ENCODE measurements at places on chromosomes 1 and 21.

DNA sequence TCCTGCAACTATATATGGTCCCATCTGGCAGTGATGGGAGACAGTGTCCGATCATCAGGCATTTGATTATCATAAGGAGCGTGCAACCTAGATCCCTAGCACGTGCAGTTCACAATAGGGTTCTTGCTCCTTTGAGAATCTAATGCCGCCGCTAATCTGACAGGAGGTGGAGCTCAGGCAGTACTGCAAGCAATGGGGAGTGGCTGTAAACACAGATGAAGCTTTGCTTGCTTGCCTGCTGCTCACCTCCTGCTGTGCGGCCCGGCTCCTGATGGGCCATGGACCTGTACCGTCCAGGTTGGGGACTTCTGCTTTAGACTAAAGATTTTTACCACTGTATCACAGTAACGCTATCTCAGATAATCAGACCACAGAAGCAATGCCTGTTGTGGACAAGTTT lies 63.8 kb downstream of the TGFB2 start:
- DNase-seq = no peak

GRCh38 chr1:19356266-19356665 lies 44.1 kb downstream of the SLC66A1 start:
- no peak for DNase-seq

DNA sequence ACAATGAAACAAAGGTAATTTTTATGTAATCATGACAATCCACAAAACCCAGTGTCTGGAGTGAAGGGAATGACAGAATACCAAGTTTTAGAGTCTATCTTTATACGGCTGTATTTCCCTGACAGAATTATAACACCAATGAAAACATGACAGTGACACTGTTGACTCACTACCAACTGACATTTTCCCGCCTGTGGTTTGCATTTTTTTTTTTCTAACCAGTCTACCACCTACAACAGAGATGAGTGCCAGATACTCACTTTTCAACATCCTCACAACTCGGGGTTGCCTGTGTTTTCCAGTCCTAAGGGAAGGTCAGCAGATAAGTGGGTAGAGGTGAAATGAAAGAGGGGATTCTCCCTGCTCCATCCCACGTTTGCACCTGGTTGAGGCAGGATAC lies 118.9 kb downstream of the KCNJ6 start:
- no peak for DNase-seq

- DNase-seq = no peak
Observed at GRCh38 chr21:15688809-15689208, 41.0 kb upstream of the USP25 start.

DNA sequence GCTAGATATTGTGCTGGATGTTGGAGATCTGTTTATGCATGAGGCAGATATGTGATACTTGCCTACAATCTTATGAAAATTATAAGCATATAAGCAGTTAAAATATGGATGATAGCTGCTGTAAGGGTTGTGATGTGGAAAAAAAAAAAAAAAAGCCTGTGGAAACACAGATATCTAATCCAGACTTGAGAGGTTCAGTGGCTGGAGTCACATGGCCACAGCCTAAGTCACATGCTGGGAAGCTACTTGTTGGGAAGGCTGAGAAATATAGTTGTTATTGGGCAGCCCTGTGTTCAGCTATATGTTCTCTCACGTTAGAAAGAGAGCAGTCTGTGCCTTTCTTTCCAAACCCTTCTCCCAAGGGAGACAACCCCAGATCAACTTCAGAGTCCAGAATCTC lies 15.1 kb downstream of the RAVER2 start:
- DNase-seq = no peak

DNA sequence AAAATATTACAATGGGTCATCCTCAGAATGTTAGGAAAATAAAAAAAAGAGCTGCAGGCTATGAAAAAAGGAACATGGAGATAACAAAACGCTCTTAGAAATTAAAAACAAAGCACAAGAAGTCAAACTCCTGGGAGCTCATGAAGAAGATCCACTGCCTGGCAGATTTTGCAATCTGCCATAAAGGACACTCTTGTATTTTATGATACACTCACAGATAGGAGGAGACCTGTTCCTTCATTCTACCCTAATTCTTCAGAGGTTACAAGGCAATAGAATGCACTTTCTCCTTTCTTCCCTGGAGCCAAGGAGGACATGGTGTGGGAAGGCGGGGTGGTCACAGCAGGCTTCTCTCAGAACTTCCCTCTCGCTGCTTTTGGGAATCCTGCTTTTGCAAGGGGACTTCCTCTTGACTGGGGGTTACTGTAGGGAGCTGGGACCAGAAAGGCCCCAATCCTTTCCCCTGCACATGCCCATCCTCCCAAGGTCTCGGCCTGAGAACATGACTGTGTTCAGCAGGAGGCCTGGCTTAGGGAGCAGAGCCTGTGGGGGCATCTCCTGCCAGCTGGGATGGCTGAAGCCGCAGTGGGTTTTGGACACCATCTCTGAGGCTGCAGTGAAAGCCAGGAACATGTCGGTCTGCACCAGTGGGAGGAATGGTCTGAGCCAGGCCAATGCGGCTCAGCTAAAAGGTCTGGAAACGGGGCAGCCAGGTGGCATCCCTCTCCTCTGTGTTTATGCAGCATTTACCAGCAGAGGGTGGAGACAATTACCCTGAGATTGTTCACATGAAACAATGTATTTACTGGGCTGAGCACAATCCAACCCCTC lies 44.8 kb downstream of the GPR161 start:
- DNase-seq = no peak

DNA sequence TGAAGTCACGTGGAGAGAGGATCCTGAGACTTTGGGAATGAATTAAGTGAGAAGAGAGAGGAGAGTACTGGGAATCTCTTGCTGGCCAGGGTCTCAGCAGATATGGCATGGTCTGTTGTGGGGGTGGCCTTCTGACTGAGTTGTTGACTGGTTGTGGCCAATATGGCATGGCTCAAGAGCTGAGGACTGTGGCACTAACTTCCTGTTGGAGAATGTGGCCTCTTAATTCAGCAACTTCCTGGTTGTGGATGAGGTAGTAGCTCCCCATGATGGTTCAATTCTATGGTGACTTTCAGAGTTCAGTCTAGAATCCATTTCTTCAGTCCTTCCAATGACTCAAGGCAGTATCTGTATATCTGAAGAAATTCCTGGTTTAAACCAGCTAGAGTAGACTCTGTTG lies 44.7 kb upstream of the PAXBP1 start:
- DNase-seq = no peak

GRCh38 chr1:46173361-46173856 lies 1.5 kb upstream of the TSPAN1 start:
- no peak for DNase-seq

DNA sequence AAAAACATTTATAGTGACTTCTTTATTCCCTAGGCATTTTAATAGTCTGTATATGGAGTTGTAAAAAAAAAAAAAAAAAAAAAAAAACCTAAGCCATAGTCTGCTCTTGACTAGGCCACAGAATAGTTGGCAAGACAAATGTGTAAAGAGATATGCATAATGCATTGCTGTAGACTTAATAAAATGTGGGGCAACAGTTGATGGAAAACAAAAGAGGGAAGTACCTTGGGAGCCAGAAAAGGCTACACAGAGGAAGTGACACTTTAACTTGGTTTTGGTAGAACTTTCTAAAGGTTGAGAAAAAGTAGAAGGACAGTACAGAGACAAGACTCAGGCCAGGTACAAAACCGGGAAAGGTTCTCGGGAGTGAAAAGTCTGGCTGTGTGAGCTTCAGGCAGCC lies 802.9 kb upstream of the ADAMTS5 start:
- DNase-seq = no peak

DNA sequence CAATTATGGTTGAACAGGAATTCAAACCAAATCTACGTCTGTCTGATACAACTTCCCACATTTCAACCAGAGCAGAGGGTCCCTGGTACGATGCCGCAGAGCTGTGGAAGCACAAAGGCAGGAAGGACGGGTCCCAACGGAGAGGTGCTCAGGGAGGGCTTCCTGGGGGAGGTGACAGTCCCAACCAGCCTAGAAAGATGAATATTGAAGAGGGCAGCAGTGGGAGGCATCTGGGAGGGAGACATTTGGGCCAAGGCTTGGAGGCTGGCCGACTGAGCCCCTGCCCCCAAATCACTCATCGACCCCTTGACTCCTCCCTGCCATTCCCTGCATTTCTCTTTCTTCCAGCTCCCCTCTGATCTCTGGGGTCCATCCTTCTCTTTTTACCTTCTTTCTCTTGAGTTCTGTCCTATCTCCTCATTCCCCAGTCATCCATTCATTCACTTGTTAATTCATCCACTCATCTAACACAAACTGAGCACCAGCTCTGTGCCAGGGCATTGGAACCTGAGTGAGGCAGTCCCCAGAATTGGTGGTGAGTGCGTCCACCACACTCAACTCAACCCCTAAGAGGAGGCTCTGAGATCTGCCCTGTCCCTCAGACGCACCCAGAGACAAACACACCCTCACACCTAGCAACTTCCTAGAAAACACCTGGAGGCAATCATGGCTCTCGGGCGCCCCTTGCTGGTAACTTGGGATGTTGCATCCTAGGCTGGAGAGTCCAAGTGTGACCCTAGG lies 13.2 kb upstream of the CELA3B start:
- peak; percentile 92 for DNase-seq

DNA sequence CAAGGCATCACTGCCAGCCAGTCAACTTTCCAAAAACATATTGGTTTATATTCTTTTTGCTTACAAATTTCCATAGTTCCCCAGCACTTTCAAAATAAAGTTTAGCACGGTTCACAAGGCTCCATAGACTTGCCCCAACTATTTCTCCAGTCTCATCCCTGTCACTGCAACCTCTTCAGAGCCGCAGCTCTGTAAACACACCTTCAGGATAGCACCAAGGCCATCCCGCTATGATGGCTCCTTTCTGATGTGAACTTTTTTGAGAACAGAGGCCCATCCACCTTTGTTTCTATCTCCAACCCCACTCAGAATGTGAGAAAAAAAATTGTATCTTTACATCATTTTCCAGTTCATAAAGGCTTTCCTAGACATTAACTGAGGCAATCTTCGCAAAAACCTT lies 26.3 kb downstream of the PGM1 start:
- DNase-seq = no peak

- no peak for DNase-seq
Observed at GRCh38 chr1:40281853-40282252, 23.8 kb downstream of the ZMPSTE24 start.

DNA sequence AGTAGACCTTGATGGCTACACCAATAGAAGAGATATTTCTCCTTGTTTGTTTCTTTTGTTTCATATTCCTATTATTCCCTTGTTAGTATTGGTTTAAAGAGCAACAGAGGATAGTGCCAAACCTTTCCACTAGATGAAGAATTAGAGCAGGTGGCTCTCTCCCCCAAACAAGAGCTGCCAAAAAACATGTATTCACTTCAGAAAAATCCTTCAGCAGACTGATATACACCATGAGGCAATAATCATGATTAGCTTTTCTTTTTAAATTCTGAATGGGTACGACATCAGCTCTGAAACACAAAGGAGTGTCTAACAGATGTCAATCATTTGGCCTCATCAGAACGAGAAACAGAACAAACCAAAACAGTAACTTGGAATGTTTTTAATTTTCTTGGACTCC lies 67.3 kb upstream of the MAP10 start:
- DNase-seq = no peak

- DNase-seq = peak; percentile 61
Observed at GRCh38 chr1:1112237-1112985, 3.5 kb downstream of the C1orf159 start.

DNA sequence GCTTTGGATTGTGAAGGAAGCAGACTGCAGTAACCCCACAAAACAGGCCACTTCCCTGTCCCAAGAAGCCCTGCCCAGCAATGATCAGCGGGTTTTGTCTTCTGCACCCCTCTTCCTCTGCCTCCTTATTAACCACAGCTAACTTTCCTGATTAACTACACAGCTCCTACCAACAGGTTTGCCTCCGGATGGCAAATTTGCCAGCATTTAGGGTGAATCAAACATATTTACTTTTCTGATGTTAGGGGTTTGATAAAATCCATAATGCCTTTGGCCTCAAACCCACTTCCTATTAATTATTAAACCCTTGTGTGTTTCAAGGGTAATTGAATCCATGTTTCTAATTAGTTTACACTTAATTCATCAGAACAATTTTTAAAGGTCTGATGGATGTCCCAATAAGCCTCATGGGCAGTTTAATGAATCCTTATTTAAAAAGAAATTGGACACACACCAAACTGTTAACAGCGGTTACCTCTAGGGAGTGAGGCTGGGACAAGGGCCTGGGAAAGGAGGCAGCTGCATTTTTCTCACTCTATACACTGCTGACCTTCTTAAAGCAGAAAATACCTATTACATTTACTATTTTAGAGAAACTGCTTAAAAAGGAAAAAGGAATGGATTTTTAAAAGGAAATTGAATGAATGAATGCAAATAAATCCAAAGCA lies 91.9 kb downstream of the CSMD2 start:
- no peak for DNase-seq

DNA sequence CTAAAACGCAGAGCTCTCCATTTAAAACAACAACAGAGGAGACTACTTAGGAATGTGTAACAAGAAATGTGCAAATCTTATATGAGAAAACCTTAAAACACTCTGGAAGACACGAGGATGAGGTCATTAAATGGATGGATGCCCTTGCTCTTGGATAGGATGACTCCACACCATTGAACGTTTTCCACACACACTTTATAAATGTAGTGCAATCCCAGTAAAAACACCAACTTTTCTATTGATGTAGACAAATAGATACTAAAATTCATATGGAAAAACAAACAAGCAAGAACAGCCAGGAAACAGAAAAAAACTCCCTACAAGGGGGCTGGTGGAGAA lies 18.4 kb upstream of the COL6A1 start:
- DNase-seq = no peak

GRCh38 chr1:84693005-84693404 lies 2.7 kb upstream of the SSX2IP start:
- DNase-seq = no peak

DNA sequence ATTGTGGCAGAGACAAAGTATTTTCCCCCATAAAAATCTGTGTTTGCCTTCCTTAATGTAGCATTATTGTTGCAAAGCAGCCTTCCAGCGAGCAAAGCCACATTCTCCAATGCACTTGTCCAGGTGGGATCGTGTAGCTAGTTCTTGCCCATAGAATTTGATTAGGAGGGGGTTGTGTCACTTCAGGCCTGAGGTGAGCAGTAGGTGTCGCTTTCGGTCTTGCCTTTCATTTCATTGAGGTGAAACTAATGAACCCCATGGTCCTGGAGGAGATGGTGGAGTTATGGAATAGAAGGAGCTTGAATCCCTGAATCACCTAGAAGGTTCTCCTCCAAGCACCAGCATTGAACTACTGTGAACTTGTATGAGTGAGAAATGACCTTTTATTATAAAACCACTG lies 318.9 kb upstream of the PBX1 start:
- no peak for DNase-seq

DNA sequence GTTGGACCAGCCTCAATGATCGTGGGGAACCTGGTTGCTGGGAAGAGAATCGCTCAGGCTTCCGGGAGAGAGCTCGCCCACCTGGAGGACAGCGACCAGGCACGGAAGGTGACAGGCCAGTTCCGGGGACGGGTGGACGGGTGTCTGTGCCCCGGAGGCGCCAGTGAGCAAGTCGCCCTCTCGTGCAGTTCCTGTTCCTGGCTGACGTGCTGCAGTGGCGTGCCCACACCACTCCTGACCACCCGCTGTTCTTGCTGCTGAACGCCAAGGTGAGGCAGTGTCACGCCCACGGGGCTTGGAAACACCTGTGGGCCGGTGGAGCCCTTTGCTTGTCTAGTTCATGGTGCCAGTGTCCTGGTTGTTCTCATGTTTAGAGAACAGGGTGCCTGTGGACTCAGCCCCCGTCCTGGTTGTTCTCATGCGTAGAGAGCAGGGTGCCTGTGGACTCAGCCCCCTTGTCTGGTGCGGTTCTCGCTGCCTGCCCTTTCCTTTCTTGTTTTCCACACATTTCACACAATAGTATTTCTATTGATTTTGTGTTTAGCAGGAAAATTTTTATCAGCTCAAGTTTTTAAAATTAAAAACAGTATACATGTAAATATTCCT lies 53.1 kb downstream of the S100B start:
- DNase-seq = no peak

Data from posterior vena cava (tissue), 2 donors.